H7 (cell line): ENCODE measurements at places on chromosomes 12 and 14.

DNA sequence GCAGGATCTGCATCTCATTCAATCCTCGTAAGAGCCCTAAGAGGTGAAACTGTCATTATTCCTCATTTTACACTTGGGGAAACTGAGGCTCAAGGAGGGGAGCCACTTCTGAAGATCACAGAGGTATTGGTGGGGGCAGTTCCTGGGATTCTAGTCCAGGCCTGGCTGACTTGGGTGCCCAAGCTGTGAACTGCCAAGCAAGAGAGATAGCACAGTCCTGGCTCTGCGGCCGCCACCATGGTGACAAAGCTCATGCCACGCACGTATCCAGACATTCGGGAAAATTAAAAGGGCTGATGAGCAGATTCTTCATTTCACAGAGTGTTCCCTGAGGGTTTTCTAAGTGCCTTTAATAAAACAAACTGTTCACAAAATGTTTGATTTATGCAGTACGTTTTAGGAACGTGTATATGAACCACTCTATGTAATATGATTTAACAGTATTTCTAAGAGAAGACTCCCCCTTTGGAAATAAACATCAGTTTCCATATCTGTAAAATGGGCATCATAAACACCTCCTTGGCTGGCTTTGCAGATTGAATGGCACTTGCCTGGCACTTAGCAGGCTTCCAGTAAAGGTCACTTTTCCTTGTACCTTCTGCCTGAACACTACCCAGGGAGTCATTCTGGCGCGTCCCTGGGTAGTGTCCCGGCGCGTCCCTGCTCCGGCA lies 84.6 kb downstream of the ACACB start:
- no peak for DNase-seq

DNA sequence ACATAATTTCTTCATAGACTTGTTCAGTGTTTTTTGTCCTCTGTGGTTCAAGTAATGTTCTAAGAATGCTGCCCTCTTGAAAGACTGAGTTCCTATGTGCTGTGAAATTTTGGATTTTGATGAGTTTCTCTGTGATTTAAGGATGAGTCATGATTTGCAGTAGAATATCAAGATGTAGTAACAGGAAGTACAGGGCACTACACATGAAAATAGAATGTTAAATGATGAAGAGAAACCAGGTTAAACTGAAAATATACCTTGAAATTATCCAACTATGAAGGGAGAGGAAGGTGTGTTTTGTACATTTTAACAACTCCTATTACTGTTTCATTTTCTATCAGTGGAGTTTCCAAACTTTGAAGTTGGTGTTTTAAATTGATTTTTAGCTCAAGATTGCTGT lies 4.8 kb downstream of the ELK3 start:
- DNase-seq: no peak

- DNase-seq: no peak
Observed at GRCh38 chr12:65616022-65616421, 208.3 kb upstream of the HMGA2 start.

- DNase-seq: no peak
Observed at GRCh38 chr14:99454246-99454645, 26.4 kb downstream of the SETD3 start.

GRCh38 chr14:34649344-34649743 lies 19.4 kb upstream of the SNX6 start:
- DNase-seq: no peak

DNA sequence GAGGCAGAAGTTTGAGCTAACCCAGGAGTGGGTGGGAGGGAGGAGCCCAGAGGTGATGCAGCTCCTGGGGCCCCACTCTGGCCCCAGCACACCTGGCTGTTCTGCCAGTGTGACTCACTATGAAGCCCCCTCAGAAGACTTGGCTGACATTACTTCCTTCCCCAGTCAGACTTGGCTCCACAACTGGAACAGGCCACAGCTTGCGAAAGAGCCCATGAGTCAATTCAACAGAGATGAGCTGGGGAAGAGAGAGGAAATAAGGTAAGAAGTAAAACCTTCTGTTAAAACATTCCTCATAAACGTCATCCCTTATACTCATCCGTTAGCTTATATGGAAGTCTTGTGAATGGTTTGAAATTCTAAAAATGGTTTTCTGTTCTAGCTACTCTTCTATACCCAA lies 245.9 kb downstream of the ADAMTS20 start:
- DNase-seq: no peak

- no peak for DNase-seq
Observed at GRCh38 chr14:42130815-42131214, 524.1 kb downstream of the LRFN5 start.

DNA sequence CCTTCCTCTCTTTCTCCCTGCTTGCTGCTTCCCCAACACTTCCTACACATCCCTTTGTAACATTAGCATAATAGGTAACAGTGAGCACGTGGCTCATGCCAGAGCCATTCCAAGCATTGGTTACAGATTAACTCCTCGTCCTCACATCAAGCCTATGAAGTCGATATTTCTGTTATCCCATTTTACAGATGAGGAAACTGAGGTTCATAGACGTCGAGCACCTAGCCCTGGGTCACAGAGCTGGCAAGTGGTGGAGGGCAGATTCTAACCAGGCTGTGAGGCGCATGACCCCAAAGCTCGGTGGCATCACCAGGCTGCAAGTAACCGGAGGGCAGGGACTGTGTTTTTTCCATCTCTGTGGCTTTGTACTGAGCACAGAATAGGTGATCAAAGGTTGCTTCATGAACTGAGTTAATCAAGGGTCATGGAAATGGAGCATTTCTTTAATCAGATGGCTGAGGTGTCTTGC lies 5.7 kb upstream of the SERPINA1 start:
- DNase-seq: no peak

DNA sequence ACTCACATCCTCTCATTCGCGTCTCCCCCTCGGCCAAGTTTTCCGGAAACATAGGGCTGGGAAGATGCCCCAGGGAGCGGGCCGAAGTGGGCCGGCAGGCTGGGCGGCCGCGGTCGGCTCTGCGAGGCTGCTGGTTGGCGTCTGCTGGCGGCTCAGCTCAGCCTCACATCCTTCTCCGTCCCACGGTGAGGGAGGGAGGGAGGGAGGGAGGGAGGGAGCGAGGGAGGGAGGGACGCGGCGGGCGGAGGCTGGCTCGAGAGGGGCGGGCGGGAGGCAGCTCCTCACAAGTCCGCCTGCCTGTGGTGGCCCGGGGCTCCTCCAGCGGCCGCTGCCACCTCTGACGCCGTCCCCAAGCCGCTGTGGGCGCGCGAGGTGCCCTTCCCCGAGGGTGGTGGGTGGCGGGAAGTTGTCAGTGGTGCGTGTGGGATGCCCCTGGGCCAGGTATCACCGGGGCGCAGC lies 93.8 kb downstream of the RFLNA start:
- peak; percentile 95 for DNase-seq

DNA sequence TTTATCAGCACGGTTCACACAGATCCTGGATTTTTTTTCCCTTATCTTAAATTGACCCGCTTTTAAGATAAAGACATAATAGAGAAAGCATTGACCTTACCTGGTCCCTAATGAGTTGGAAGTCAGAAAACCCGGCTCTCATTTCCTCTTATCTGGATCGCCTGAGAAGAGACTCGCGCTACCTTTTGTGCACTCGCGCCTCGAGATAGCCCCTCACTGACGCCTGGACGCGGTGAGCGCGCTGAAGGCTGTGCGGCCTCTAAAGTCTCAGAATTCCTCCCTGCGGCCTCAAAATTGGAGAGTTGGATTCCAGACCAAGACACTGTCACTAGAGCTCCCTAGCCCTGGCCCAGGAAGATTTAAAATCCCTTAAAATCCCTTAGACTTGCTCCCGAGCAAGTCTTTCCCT lies 7.0 kb downstream of the NKX2-1 start:
- DNase-seq: peak; percentile 44

GRCh38 chr14:105069871-105070759 lies 4.9 kb upstream of the GPR132 start:
- no peak for DNase-seq

DNA sequence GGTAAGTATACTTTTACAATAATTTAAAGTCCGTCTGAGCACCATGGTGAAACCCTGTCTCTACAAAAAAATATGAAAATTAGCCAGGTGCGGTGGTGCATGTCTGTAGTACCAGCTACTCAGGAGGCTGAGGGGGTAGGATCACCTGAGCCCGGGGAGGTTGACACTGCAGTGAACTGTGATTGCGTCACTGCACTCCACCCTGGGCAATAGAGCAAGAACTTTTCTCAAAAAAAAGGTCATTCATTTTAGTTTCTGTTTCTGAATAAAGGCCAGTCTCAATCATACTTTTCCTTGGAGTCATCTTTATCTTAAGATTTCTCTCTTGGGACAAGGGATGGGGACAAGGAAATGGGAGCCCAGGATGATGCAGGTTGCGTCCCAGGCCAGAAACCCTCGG lies 12.9 kb downstream of the ANKRD13A start:
- no peak for DNase-seq

GRCh38 chr12:126233625-126234024 lies 1168.4 kb downstream of the AACS start:
- DNase-seq: peak; percentile 32

DNA sequence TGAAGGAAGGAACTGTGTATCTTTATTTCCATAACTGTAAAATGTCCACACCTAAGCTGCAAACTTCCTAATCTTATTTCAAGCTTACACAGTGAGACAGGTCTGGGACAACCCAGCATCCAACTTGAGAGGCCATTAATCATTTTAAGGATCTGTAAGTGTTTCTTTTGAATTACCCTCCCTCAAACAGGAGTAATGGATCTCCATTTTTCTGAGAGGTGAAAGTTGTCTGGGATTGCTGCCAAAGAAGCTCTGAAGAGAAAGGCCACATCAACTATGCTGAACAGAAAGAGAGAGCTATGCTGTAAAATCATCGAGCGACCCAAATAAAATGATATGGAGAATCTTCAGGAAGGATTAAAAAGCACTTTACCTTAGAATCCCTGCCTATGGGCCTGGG lies 131.7 kb upstream of the CPNE8 start:
- DNase-seq: no peak

GRCh38 chr12:89346741-89347324 lies 5.5 kb downstream of the DUSP6 start:
- DNase-seq: no peak

GRCh38 chr14:49159081-49159480 lies 427.1 kb downstream of the RPS29 start:
- no peak for DNase-seq

GRCh38 chr14:44405011-44405486 lies 102.0 kb downstream of the FSCB start:
- no peak for DNase-seq

GRCh38 chr14:77459072-77459723 lies 1.3 kb downstream of the AHSA1 start:
- peak; percentile 75 for DNase-seq

- DNase-seq: no peak
Observed at GRCh38 chr14:68195126-68195525, 375.5 kb downstream of the RAD51B start.

DNA sequence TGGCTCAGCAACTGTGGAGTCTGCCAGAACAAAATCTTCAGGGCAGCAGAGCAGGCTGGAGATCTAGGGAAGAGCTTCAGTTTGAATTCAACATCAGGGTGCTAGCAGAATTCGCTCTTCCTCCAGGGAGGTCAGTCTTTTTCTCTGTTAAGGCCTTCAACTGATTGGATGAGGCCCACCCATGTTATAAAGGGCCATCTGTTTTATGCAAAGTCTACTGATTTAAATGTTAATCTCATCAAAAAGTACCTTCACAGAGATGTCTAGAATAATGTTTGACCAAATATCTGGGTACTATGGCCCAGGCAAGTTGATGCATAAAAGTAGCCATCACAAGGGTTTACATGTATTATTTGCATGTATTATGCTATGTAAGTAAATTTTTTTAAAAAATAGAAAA lies 378.4 kb downstream of the BTG1 start:
- no peak for DNase-seq

GRCh38 chr12:79938843-79939242 lies 3.9 kb upstream of the PPP1R12A start:
- no peak for DNase-seq

GRCh38 chr12:27332407-27332713 lies 276 bp upstream of the BMAL2 start:
- DNase-seq: no peak

GRCh38 chr14:81571437-81571836 lies 37.8 kb upstream of the SEL1L start:
- DNase-seq: no peak

GRCh38 chr14:68631394-68632053 lies 161.3 kb downstream of the ZFP36L1 start:
- no peak for DNase-seq

GRCh38 chr14:31297701-31298344 lies 90.2 kb upstream of the HECTD1 start:
- no peak for DNase-seq

- DNase-seq: no peak
Observed at GRCh38 chr12:15222219-15222618, 1.0 kb upstream of the RERG start.

- DNase-seq: no peak
Observed at GRCh38 chr14:31592631-31593030, 31.4 kb downstream of the NUBPL start.

DNA sequence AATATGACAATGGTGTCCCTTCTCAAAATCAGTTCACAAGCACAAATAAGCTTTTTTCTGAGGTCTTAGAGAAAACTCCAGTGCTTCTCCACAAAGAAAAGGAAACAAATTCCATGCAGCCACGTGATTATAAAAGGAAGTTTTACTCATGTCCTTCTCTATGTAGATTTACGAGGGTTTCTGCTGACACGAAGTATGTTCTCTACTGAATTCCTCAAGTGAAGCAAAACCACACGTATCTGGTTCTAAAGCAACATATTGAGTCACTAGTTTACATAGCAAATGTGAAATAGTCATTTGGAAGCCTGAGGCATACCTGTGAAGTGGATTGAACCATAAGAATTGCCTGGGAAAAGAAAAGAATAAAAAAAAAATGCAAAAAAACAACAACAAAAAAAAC lies 31.9 kb downstream of the BMP4 start:
- DNase-seq: no peak

DNA sequence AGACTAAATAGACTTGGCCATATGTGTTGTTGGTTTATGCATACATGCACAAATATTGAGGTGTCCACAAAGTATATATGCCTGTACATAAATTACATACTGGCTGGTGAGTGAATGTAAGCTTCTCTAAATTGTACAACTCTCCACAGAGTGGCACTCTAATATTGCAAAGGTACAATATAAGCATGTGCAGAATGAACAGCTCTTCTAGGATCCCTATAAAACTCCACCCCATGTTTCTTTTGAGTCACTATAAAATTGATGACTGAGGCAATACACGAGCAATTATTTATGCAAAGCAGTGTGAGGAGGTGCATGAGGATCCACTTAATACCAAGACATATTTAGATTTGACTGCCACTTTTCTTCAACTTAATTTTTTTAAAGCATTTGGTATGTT lies 172.2 kb downstream of the NAV3 start:
- no peak for DNase-seq
